Stimulated activated CD4-positive, alpha-beta T cell treated with anti-CD3 and anti-CD28 coated beads, TNF-alpha, amount 100 ng/mL, for 1 hour (primary cell): ENCODE measurements at places on chromosomes 5 and 9.

- no peak for DNase-seq
Observed at GRCh38 chr9:22073349-22073748, 64.2 kb upstream of the CDKN2B start.

DNA sequence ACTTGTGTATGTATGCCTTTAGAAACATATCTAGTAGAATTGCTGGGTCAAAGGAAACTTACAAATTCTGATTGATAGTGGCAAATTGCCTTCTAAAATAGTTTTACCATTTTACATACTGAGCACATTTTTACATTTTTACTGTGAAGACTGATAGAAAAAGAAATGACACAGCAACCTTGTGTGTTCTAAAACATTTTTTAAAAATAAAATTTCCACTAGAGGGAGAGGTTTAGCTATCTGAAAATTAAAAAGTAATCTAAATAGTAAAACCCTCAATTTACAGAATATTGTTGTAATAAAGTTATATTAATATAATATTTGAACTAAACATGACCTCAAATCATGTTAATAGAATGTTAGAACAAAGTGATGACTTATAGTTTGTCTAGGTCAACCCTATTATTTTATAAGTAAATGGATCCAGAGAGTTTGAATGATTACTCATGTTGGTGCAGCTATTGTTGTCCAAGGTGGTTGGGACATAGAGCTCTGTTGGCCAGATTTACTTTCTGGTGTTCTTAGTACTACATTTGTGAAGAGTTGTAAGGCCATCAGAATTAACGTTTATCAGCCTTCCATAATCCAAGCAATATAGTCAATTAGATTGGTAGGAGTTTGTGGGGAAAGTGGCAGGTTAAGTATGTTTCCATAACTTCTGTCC lies 17.2 kb downstream of the CENPP start:
- DNase-seq = no peak

DNA sequence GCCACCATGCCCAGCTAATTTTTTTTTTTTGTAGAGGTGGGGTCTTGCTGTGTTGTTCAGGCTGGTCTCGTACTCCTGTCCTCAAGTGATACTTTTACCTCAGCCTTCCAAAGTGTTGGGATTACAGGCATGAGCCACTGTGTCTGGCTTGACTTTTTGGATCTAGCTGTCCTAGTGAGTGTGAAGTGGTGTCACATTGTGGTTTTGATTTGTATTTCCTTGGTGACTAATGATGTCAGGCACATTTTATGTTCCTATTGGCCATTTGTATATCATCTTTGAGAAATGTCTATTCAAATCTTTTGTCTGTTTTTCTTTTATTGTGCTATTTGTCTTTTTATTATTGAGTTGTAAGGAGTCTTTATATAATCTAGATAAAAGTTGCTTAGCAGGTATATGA lies 53.5 kb upstream of the MCCC2 start:
- no peak for DNase-seq

DNA sequence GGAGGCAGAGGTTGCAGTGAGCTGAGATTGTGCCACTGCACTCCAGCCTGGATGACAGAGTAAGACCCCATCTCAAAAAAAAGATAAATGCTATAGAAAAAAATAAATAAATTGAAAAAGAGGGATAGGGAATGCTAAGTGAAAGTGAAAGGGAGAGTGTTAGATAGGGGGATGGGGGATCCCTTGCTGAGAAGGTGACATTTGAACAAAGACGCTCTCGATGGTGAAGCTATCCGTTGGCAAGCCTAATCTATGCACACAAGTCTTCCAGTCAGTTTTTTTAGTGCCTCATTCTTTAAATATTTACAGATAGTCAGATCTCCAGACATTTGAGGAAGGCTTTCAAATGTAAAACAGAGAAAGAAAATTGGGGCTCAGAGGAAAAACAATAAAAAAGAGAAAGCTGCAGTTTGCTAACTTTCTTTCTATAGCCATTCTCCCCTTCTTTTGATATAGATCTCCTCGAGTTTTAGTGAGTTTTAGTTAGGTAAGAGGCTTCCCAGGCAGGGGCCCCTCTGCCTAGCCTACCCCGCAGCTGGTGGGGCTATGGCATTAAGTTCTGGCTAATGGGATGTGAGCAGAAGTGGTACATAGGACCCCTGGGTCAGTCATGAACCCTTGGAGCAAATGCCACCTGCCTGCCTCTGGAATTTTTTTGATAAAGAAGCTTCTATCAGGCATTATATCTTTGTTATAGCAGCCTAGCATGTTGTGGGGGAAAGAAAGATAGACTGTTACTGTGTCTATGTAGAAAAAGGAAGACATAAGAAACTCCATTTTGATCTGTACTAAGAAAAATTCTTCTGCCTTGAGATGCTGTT lies 12.0 kb downstream of the GLRX start:
- no peak for DNase-seq

GRCh38 chr5:165757791-165758190 lies 2252.4 kb downstream of the MAT2B start:
- no peak for DNase-seq

DNA sequence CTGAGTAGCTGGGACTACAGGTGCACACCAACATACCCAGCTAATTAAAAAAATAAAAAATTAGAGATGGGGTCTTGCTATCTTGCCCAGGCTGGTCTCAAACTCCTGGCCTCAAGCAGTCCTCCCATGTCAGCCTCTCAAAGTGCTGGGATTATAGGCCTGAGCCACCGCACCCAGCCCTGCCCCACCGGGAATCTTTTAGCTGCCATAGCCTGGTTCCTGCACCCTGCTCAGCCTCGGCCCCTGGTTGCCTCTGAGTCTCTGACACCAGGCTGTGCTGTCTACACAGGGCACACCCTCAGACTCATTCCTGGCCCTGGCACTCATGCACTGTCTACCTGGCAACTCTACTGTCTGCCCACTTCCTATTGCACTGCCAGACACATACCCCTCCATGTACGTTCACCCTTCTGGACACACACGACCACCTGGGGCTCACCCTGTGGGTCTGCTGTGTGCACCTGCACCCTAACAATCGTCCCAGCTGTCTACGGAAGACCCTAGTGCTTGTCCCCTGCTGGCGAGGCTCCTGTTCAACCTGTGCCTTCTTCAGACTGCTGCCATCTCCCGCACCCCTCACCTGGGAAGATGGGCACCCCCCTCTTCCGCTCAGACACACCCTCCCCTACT lies 1.4 kb downstream of the PROP1 start:
- DNase-seq = no peak

GRCh38 chr5:146745931-146746577 lies 132.5 kb downstream of the PPP2R2B start:
- DNase-seq = no peak

DNA sequence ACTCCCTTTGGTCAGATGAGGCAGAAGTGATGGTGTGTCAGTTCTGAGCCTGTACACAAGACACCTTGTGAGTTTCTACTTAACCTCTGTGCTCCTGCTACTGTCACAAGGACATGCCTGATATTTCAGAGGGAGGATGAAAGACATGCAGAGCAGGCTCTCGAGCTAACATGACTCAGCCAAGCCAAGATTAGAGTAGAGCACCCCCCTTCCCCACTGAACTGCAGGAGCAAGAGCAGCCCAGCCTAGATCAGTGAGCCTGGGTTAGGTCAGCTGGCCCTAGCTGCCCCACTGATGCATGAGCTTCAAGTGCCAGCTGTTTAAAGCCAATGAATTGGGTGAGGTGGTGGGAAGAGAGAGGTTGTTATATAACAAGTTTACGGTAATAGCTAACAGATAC lies 36.7 kb downstream of the BRINP1 start:
- DNase-seq = no peak

GRCh38 chr9:113872485-113873143 lies 3.5 kb upstream of the ZNF618 start:
- DNase-seq = no peak

- no peak for DNase-seq
Observed at GRCh38 chr5:56460681-56461191, 227.6 kb upstream of the ANKRD55 start.

GRCh38 chr5:5231576-5231975 lies 91.4 kb downstream of the ADAMTS16 start:
- DNase-seq = no peak

GRCh38 chr5:142770650-142771609 lies 753 bp downstream of the ARHGAP26 start:
- peak; percentile 29 for DNase-seq

DNA sequence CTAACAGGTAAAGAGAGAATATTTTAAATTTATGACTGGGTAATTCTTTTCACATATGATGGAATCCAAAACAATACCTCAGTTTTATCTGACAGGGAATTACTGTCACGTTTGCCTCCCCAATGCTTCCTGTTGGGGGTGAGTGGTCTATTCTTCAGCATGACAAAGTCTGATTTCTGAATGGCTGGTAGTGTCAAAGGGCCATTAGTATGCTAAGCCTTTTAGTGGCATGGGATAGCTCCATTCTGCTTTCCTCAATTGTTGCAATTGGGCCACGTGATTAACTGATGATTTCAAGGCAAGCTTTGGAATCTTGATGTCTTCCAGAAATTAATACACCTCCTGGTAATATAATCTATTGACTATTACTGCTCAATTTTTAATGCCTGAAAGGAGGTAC lies 14.7 kb upstream of the NDUFS4 start:
- no peak for DNase-seq

DNA sequence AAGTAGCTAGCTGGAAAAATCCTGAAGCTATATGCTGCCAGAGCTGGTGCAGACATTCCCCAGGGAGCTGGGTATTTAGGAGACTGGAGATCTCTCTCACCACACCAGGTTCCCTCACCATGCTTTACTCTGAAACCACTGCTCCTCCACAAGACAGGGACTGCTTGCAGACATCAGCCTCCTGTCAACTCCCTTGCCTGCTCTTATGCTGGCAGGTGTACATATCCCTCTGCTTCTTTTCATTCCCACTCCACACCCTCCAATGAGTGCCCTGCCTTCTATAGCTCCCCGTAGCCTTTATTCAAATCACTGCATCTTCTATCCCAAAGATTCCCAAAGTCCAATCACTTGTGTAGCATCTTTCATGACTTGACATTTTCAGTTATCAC lies 380.7 kb downstream of the NFIB start:
- no peak for DNase-seq

DNA sequence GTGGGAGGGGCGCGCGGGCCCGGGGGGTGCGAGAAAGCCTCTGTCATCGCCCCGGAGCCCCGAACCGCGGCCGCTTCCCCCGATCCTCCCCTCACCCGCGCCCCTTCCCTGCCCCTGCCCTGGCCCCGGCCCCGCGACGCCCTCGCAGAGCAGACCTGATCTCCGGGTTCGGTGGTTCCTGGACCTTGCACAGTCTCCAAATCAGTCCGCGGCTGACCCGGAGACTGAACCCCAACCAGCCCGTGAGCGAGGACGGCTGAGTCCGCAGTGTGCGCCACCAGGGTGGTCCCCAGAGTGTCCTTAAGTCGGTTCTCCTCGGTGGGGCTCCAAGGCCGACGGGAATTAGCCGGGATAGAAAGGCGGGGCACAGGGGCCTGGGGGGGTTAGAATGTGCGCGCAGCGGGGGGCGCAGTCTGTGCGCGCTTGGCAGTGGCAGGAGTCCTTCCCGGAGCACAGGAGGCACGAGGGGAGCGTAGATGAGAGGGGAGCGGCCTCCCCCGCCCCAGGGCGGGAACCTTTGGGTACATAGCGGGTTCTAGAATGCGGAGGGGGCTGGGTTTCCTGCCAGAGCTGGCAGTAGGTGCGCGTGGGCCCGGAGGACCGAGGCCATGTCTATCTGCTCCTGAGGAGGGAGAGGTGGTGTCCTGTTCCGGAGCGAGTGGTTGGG lies 779 bp downstream of the PKN3 start:
- DNase-seq = no peak

- no peak for DNase-seq
Observed at GRCh38 chr5:129445379-129445778, 14.7 kb upstream of the ADAMTS19 start.

DNA sequence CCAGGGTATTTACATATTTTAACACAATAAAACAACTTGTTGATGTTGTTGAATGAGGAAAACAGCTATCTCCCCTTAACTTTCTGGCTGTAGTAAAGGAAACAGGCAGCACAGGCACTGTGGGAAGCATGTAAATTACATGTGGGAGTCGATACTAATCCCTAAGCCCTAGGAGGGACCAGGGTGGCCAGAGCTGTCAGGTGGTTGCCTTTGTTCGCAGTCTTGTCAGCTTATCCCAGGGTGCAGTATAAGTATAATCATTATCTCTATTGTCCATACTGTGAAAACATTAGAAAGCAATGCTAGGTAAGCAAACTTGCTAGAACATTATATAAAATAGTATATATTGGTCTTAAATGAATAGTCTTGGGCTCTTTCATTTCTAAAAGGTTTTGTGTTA lies 125.6 kb upstream of the RPS23 start:
- DNase-seq = no peak

GRCh38 chr9:88733651-88734421 lies 198.9 kb downstream of the NXNL2 start:
- no peak for DNase-seq

DNA sequence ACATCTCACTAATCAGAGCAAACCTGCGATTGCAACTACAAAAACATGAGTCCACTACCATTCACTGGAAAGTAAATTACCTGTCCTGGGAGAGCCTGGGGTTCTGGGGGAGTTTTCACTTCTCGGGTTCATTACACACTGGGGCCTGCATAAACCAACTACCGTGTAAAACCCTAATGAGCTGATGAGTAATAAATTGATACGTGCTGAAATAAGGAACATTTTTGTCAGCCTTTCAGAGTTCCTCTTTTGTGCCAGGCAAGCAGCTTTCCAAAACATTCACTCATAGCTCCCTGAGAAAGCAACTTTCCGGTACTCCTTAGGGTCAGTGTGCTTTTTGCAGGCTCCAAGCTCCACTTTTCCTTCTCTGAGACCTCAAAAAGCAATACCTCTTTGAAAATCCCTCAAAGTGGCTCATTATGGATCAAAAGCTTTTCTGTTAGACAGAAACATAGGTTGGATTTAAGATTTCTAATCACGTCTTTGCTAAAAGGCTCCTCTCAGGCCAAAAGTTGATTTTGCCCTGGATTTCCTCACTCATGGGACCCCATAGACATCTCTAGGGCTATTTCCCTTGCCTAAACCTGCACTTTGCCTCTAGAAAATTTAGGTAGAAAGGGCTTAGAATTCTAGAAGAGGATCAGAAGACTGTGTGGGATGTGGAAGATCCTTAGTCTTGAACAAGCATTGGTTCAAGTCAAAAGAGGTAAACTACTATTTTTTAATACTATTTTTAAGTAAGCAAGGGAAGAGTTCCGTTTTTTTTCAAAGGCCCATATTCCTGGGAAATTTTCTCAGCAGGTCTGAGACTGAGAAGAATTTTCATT lies 74.8 kb downstream of the ST8SIA4 start:
- no peak for DNase-seq

DNA sequence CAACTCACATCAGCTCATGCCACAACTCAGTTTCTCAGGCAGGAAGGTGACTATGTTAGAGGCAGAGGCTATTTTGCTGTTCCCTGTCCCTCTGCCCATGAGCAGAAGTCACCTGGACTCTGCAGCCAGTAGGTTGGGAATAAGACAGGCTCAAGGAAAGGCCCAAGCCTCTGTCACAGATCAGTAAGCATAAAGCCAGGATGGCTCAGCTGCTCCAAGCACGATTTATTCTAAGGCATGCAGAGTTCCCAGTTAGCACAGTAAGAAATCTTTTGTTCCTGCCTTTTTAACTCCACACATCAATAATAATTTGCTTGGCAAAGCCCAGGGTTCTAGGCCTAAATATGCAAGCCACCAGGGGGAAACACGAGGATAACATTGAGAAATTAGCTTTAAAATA lies 249.0 kb upstream of the ADRA1B start:
- DNase-seq = no peak
